ENCODE measurements at places on chromosomes 3 and 15.
A peak's percentile ranks its signal among the peaks of the same experiment; 100 is the strongest.

GRCh38 chr15:47727676-47728075, 10.4 kb downstream of the SEMA6D start:
- DNase-seq, result peak; percentile 60

GRCh38 chr3:124619887-124620599, 110.2 kb upstream of the UMPS start:
- no peak for DNase-seq

DNA sequence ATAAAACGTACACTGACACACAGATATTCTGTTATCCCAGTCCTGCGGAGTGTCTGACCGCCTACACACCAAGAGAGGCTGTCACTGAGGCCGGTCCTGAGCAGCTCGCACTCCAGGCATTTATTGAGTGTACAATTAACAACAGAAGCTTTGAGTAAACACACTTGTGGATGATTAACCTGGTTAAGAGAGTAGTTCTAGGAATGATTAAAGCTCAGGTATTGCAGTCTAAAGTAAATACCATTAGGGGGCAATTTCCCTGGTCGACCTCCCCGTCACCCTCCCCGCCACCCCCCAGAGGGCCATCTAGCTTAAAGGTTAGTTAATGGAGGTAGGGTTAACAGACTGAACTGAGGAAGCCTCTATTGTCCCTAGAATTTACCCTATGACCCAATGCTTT, 1278.5 kb downstream of the NSUN3 start:
- DNase-seq, result no peak

DNA sequence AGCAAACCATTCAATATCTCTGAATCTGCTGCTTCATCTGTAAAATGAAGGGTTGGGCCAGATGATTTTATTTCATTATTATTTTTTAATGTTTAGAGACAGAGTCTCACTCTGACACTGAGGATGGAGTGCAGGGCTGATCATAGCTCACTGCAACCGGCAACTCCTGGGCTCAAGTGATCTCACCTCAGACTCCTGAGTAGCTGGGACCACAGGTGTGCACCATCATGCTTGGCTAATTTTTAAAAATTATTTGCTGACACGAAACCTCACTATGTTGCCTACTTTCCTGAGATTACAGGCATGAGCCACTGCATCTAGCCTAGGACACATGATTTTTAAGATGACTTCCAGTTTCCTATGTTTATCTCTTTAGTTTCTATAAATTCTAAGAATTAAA, 105.8 kb downstream of the P3H2 start:
- DNase-seq, result no peak

- DNase-seq, result no peak
These were observed 104.4 kb upstream of the GOLGA6L6 start for GRCh38 chr15:20645956-20646355.
